COLO829 (cell line): ENCODE measurements at places on chromosomes 13 and 19.

DNA sequence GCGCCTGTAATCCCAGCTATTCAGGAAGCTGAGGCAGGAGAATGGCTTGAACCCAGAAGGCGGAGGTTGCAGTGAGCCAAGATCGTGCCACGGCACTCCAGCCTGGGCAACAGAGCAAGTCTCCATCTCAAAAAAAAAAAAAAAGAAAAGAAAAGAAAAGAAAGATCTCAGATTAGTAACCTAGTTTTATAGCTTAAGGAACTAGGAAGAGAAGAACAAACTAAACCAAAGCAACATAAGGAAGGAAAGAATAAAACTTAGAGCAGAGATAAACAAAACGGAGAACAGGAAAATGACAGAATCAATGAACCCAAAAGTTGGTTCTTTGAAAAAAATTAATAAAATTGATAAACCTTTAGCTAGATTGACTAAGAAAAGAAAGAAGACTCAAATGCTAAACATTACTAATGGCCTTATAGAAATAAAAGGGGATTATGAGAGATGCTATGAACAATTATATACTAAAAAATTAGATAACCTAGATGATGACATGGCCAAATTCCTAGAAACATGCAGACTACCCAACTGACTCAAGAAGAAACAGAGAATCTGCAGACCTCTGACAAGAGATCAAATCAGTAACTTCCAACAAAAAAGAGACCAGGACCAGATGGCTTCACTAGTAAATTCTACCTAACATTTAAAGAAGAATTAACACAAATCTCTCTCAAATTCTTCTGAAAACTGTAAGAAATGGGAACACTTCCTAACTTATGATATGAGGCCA is 68.2 kb downstream of the CDADC1 start:
- DNase-seq, result no peak

DNA sequence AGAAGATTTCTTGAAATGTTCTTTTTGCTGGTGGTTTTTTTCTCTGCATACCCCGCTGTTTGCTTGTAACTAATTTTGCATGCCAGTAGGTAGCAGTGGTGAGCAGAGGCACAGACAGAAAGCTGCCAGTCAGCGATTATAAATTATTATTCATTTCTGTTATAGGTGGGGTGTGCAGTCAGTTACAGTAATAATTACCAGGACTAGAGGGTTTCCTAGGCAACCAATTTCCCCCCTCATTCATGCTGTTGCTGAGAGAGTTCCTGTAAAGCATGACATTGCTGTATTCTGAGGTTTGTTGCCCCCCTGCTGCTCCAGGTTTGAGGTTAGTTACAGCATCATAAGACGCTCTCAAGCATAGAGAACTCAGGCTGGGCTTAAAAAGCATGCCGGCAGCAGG is 104.5 kb downstream of the URI1 start:
- DNase-seq, result no peak

DNA sequence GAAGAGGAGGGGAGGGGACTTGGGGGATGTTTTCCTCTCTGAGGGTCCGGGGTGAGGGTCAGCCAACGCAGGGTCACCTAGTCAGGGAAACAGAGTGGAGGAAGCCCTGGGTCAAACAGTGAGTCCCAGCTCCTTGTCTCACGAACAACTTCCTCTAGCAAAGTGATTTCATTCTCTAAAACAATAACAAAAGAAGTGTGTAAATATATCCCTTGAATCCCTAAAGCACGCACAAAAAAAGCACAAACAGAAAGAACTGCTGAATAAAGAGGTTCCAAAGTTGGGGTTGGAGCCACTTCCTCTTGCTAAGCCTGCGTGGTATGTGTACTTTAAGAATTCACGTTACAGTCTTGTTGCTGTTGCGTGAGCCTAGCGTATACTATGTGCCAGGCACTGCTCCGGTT is 1.5 kb upstream of the C5AR2 start:
- DNase-seq, result no peak

- no peak for DNase-seq
These were observed 1.7 kb upstream of the EML2 start for GRCh38 chr19:45640849-45641273.

DNA sequence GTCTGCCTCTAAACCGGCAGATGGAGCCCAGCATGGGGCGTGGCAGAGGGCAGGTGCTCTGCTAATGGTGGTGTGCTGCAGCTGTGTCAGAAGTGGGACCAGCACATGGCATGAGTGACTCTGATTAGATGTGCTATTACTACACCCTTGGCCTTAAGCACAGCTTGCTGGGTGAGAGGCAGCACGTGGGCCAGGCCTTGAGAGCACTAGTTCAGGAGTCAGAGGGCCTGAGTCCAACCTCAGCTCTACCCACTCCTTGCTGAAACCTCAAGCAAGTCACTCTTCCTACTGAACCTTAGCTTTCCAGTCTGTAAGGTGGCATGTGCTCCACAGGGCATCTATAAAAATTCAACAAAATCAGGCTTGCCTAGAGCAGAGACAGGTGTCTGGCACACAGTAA is 22.7 kb downstream of the AKT2 start:
- DNase-seq, result no peak

GRCh38 chr19:48795685-48796070 is 15.2 kb downstream of the BCAT2 start:
- DNase-seq, result no peak

DNA sequence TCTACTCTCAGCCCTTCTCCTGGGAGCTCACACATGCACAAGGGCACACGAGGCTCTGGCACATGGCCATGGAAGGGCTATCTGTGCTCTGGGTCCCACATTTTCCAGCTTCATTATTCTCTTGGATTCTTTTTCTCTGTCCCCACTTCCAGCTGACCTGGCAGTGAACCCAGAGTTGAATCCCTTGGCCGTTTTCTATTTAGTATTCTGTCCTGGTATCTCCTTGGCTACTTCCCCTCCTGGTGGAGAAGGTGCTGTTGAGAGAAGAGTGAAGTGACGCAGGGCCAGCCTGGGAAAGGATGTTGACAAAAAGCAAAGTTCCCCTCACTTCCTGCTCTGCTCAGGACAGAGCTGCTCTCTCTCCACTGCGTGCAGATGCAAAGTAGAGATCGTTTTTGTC is 303.1 kb downstream of the IRS2 start:
- DNase-seq, result no peak

DNA sequence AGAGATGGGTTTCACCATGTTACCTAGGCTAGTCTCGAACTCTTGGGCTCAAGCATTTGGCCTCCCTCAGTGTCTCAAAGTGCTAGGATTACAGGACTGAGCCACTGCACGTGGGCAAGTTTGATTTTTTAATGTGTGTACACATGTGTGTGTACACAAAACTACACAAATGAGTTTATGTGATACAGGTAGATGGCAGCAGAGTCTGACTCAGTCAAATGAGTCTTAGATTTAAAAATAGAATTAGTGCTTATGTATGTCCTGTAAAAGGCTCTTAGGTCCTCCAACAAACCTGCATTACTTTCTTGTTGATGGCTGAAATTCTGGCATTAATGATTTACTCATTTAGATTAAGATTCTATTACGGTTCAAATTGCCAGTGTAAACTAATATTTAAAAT is 293.7 kb downstream of the PCDH17 start:
- no peak for DNase-seq

- DNase-seq, result no peak
These were observed 249.1 kb downstream of the GGACT start for GRCh38 chr13:100339411-100339940.

- no peak for DNase-seq
These were observed 73.5 kb downstream of the PEPD start for GRCh38 chr19:33448159-33448516.

DNA sequence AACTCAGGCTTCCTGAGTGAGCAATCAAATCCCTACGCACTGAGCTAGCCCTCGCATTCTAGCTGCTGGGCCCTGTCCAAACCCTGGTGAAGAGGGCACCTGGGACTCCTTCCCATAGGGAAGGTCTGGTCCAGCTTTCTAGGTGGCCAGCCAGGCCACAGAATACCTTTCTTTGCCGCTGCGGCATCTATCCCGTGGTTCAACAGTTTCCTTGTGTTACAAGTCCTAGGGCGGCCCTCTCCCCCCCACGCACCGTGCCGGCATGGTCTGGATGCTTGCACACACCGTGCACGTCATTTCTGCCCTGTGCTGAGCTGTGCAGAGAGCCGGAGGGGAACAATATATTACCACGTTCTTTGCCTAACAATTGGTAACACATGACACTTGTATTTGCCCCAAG is 164.6 kb upstream of the TSHZ3 start:
- no peak for DNase-seq
